ENCODE measurements at places on chromosomes 6 and 20.
A peak's percentile ranks its signal among the peaks of the same experiment; 100 is the strongest.

DNA sequence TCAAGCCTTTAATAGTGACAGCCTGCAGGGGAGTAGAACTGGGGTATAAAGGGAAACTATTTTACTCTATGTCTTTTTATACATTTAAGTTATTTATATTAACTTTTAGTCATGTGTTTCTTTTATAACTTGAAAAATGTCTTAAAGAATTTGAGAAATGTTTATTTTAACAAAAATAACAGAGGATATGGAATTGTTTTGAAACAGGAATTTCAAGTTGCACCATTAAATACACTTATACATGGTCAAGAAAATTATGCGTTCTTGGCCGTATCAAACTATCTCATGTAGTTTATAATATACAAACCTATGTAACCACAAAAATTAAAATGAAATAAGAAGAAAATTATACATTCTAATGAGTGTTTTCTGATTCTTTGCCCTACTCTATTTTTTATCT lies 282.7 kb downstream of the GRIK2 start:
- no peak for DNase-seq

DNA sequence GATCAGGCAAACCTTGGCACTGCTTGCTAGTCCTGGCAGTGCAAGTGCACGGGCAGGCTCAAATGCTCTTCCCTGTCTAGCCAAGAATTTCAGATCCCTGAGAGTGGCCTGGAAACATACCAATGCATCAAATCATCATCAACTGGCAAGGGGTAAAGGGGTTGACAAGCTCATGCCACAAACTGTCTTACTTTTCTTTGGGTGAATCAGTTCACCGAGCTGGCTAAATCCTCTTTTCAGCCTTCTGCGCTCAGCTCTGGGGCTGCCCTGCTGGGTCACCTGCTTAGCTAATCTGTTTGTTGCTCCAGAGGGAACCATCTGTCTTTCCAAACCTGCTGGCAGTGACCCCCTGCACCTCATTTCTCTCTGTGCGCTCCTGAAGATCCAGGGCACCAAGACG lies 59.5 kb downstream of the LYRM4 start:
- DNase-seq = peak; percentile 82

GRCh38 chr6:30837870-30838269 lies 46.4 kb upstream of the DDR1 start:
- no peak for DNase-seq

GRCh38 chr20:46573234-46573633 lies 22.8 kb upstream of the OCSTAMP start:
- DNase-seq = no peak

DNA sequence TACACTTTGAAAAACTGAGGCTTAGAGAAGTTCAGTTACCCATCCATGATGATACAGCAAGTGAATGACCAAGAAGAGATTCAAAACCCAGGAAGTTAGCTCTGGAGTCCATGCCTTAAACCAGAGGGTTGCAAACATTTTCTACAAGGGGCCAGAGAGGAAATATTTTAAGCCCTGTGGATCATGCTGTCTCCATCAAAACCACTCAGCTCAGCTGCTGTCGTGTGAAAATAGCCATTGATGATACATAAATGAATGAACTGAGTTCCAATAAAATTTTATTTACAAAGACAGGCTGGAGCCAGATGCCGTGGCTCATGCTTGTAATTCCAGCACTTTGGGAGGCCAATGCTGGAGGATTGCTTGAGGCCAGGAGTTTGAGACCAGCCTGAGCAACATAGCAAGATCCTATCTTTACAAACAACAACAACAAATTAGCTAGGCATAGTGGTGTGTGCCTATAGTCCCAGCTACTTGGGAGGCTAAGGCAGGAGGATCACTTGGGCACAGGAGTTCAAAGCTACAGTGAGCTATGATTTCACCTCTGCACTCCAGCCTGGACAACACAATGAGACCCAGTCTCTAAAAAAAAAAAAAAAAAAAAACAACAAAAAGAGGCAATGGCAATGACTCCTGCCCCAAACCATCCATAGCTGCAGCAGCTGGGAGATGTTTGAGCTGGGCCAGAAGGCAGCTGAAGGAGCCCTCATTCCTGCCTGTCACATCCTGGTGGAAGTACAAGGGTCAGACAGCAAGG lies 44.1 kb upstream of the RIN2 start:
- DNase-seq = no peak

GRCh38 chr20:52075400-52075799 lies 116.2 kb downstream of the ZFP64 start:
- DNase-seq = no peak

DNA sequence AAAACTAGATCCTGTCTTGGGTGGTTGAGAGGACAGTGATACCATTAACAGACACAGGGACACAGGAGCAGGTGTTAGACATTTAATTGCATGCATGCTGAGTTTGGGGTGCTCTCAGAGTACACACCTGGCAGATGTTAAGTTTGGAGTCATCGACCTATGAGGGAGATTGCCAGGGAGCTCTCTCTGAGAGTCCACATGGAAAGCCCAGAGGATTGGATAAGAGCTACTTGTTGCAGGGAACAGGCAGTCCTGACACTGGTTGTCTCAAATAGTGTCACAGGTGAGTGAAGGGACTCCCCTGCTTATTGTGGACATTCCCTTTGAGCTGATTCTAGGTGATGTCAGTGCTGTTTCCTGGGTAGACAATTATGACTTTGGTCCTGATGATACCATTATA lies 3.1 kb downstream of the ATRN start:
- no peak for DNase-seq

DNA sequence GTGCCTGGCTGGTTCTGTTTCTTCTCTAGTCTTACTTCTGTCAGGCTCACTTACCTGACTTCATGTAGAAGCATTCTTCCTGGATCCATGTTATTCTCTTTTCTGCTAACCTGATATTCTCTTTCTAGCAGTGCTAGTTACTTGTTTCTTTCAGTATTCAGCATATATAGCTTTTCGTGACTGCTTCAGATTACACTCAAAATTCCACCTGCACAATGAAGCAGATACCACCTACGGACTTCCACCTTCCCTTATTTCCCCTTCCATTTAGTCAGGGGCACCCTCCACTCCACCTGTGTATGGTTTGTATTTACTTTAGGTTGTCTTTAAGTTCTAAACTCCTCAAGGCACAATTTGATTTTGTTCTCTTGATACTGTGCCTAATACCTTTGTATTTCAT lies 36.8 kb downstream of the ZFAND3 start:
- DNase-seq = no peak

- DNase-seq = no peak
Measured at GRCh38 chr6:155033021-155033791, 38.1 kb downstream of the TIAM2 start.

GRCh38 chr6:129849456-129849855 lies 11.7 kb downstream of the TMEM244 start:
- no peak for DNase-seq

DNA sequence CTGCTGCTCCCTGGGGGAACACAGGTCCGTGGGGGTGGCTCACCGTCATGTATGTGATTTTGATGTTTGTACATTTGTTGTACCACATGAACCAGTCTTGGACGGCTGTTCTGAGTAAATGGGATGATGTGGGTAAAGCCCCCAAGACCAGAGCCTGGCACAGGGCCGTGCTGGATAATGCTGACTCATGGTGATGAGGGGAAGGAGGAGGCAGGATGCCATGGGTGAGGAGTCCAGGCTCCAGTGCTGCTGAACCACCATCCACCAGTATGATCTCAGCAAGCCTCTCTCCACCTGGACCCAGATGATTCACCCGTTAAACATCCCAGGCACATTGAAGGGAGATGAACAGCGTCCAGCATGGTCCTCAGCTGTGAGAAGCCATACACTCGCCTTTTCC lies 9.6 kb upstream of the APCDD1L start:
- DNase-seq = no peak

DNA sequence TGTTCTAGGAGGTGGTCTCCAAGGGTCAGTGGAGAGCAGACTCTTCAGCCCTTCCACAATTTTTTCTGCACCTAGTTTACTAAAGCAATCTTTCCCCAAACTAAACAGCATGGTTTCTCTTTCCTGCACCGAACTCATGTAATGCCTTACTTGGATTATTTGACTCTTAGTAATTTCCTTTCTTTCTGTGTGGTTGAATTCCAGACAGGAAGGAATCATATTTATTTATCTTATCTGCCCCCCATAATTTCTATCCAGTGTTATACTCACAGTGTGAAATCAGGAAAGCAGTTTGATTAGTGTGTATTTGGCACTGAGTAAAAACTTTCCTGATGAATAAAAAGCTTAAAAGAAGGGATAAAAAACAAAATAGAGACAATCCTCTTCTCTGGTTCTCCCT lies 140.3 kb upstream of the STMND1 start:
- no peak for DNase-seq

DNA sequence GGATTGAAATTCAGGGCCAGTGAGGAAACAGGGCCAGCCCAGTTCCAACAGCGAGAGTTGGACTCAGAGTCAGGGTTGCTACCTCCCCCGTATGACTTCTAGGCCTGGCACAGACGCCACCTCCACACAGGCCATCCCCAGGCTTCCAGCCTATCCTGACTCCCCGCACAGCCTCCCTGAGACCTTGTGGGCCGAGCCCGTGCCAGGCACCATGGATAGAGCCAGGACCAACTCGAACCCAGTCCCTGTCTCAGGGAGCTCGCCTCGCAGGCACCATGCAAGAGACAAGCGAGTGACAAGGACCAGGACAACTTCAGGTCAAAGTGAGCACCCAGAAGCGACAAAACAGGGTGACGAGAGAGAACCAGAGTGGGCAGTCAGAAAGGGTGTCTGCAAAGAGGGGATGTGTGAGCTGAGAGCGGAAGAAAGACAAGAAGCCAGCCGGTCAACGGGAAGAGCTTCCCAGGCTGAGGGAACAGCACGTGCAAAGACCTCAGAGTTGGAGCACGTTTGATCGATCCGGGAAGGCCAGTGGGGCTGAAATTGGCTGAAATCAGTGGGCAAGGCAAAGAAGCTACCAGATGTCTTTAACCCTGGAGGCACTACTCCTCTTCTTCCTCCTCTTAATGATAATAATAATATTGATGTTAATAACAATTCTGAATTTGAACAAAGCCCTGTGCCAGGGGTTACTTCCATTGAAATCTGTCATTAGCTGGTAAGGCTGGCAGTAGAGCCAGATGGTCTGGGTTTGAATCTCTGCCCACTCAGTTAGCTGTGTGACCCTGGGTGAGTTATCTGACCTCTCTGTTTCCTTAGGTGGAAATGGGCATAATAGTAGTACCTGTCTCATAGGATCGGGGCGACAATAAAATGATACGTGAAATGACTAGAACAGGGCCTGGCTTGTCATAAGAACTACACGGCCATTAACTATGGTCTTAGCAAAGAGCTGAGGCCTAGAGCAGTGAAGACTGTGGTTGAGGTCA lies 45.0 kb downstream of the KIAA1755 start:
- no peak for DNase-seq

GRCh38 chr6:13013681-13014503 lies 297.3 kb downstream of the PHACTR1 start:
- peak; percentile 71 for DNase-seq

- no peak for DNase-seq
Measured at GRCh38 chr6:98946266-98946878, 1.4 kb downstream of the FBXL4 start.

DNA sequence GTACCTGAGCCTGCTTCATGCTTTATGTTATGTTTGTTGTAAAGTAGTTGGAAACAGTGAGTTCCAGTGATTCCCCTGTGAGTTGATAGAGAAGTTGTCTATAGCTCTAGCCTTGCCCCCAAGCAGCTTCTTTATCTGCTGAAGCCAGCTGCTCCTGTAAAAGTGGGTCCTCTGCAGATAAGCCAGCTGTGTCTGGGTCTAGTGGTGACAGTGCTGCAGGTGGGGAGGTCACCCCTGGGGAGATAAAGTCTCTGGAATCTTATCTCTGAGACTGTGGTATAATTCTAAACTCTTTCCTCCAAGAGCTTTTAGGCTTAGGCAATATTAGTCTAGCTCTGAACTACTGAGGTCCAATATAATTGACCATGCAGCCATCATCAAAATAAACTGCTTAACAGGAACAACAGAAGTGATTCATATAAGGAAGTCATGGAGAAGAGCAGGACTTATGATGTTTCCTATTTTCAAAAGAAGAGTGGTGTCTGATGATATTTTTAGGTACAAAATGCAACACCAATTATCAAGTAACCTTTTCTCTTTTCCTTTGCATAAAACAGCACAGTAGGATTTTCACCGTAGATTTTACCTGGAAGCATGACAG lies 44.2 kb upstream of the TMEM217 start:
- no peak for DNase-seq

DNA sequence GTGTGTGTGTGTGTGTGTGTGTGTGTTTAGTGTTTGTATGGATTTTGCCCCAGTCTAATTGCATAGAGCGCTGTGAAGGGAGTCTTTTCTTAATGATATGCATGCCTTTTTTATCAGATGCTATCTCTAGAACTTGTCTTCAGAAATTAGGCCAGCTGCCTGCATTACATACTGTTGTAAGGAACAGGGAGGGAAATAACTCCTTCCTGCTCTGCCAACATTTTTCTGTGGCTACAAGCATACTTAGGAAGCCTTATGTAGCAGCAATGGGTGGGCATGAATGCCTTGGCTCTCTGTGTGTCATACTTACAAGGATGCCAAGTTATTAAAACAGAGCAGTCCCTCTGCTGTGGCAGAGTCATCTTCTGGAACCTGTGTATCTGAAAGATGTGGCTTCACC lies 8.0 kb upstream of the COL21A1 start:
- DNase-seq = no peak

GRCh38 chr20:49951151-49951550 lies 15.0 kb downstream of the RNF114 start:
- no peak for DNase-seq

- no peak for DNase-seq
Measured at GRCh38 chr20:60381643-60382400, 423.6 kb downstream of the CDH26 start.

DNA sequence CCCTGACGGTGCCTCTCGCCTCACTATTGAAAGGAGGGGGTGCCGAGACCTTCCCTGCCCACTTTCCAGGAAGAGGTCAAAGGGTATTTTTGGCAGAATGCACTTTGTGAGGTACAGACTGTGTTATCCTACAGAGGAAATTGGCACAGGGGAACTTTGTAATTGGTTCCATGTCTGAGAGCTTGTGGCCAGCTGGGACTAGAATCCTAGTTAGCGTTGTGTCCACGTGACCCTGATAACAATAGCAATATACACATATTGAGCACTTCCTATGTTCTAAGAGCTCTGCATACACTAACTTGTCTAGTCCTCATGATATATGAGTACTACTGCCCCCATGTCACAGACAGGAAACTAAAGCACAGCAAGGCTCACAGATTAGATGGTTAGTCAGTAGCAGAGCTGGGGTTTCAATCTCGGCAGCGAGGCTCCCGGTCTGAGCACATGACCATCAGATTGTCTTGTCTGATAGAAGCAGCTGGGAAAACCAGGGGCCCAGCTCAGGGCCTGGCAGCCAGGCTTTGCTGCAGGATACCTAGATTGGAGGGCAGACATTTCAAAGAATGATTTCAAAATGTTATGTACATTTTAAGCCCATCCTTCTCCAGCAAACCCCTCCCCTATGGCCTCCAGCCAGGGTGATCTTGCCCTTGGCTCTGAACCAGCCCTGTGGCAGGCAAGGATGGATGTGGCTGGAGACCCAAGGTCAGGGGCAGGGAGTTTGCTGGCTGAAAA lies 1.4 kb downstream of the MAPK13 start:
- DNase-seq = no peak

GRCh38 chr6:7579851-7580250 lies 10.1 kb upstream of the SNRNP48 start:
- DNase-seq = no peak

- DNase-seq = peak; percentile 91
Measured at GRCh38 chr6:34513646-34514045, 42.5 kb downstream of the SPDEF start.

GRCh38 chr20:37575884-37576283 lies 48.2 kb upstream of the BLCAP start:
- no peak for DNase-seq

- DNase-seq = no peak
Measured at GRCh38 chr6:109373762-109374161, 8.5 kb downstream of the CD164 start.

Data from D341Med (cell line).